NCI-H510A (cell line): ENCODE measurements at places on chromosomes 1 and 21.

DNA sequence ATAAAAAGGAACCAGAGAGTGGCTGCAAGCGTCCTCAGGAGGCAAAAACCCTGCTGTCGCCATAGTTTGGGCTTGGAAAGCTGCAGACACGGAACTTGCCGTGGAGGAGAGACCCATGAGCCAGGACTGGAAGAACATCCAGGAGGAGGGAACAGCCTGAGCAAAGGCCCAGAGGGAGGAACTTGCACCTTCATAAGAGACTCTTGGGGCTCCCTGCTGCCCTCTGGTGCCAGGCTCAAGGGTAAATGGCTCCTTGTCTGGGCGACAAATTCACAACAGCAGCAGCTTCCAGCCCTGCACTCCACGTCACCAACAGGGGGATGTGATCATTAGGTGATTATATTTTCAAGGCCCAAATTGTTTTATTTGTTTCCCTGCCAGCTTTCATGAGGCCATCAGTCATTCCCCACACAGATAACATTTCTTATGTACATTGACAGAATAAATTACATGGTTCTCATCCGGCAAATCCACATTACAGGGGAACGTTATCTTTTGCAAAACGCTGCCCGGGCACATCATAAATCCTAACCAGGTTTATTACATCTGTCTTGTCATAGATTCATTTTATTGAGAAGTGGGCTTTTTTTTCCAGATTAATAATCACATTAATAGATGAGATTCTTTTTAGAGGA lies 143.0 kb upstream of the GRIK3 start:
- DNase-seq = peak; percentile 88

- DNase-seq = no peak
These were observed 3.6 kb upstream of the CRABP2 start for GRCh38 chr1:156709031-156709430.

DNA sequence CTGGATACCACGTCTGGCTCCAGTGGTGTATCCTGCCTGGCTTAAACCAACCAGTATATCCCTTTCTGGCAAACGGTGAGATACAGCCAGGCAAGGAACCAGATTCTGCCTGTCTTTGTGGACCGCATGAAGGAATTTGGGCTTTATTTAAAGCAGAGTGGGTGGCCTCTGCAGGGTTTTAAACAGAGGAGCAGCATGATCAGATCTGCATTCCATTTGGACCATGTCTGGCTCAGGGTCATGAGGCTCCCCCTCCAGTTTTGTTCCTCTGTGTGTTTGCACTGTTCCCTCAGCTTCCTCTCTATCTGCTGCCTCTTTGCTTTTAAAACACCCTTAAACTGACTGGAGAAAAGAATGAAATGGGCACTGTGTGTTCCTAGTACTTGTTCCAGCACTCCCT lies 195.0 kb downstream of the GIPC2 start:
- DNase-seq = no peak

DNA sequence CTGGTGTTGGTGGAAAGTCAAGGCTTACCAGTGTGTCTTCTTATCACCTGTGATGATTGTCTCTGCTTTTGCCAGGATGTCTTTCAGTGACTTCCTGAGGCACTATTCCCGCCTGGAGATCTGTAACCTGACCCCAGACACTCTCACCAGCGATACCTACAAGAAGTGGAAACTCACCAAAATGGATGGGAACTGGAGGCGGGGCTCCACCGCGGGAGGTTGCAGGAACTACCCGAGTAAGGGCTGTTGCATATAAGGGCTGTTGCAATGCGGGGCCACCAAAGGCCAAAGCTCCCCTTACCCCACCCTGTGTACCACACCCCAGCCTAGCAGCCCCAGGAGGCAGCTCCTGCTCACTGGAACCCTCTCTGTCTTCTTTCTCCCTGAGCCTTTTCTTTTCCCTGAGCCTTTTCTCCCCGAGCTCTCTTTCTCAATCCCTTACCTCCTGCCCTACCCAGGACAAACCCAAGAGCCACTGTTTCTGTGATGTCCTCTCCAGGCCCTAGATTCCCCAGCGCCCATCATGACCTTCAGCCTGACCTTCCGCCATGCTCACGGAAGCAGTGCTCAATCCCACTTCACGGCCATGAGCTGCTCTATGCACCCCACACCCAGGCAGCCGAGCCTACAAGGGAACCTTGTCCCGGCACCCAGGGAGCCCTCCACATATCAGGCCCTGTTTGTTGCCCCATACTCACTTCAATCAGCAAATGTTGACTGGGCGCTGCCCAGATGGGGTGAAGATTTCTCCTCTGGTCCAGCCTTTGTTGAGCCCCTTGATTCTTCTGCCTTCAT lies 40.6 kb downstream of the CAPN2 start:
- peak; percentile 19 for DNase-seq

GRCh38 chr1:235955777-235956176 lies 89.1 kb upstream of the LYST start:
- no peak for DNase-seq

DNA sequence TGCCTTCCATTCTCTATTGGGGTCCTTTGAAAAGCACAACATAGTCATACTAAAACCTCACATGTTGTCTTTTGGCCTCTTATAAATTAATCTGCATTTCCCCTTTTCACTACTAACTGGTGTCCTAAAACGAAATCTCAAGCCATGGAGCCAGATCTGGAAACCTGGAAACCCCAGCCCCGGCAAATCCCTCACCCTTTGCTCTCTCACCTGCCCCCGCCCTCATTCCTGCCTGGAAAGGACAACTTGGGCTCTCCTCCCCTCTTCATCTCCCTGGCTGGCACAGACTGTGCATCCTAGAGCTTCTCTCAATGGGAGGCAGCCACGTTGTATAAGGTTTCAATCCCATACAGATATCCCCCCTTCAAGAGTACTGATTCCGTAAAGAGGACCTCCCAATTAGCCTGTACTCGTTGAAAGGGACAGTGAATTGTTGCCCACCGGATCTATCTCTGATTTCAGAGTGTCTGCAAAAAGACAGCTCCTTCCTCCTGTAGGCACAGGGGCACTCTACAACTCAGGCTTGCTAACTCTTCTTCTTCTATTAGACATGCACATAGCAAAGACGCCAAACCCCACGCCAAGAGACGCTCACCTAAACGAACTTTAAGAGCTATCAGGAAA lies 1.4 kb downstream of the DUSP10 start:
- no peak for DNase-seq

DNA sequence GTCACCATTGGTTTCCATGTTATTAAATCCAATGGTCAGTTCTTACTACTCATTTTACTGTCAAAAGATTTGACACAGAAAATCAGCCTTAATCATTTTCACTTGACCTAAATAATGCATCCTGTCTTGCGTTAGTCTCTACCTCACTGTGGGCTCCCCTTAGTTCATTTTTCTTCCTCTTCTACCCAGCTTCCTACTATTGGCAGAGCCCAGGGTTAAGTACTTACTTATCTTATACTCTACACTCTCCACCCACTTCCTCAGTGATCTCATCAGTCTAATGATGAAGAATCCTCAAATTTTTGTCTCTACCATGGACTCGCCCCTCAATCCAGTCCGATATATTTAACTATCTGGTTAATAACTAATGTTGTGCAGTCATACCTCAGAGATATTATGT lies 735.9 kb downstream of the KCNT2 start:
- DNase-seq = no peak

DNA sequence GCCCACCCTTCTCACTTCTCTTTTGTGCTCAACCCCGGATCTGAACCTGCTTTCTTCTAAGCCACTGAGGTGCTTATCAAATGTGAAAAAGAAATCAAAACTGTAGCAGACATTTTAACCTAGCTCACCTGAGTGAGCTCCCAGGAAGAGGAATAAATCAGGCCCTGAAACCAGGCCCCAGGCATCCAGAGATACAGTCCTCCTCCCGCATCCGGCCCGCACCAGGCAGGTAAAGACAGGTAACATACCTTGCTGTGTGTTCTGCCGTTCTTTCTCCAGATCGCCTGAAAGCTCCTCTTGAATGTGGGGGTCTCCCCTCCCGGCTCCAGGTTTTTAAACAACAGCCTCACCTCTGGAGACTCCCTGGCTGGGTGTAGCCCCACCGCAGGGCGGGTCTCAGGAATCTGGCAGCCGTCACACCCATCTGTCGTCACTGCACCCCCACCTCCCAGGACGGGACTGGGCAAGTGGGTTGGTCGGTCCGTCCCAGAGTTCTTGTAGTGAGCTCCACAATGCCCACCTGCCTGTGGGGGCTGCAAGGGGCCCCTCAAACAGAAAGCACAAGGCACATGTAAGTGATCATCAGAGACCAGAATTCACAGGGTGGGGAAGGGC lies at the start of gene LAMB3:
Gene LAMB3 (minus strand): TSS at position 305 of the 615 bp plus-strand sequence. CDS start 1,481 bp downstream, outside the sequence.
- no peak for DNase-seq

GRCh38 chr1:163029901-163030300 lies 39.3 kb upstream of the RGS4 start:
- no peak for DNase-seq

DNA sequence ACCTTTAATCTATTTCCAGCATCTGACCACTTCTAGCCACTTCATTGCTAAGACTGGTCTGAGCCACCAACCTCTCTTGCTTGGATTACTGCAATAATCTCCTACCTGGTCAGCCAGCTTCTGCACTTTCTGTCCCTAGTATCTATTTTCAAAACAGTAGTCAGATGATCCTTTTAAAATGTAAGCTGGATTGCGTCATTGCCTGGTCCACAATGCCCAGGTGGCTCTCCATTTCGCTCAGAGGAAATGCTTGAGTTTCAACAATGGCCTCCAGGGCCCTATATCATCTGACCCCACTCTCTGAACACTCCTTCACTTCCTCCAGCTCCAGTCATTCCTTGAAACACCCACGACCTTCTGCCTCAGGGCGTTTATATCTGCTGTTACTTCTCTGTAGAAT lies 2.3 kb downstream of the FYB2 start:
- peak; percentile 69 for DNase-seq

DNA sequence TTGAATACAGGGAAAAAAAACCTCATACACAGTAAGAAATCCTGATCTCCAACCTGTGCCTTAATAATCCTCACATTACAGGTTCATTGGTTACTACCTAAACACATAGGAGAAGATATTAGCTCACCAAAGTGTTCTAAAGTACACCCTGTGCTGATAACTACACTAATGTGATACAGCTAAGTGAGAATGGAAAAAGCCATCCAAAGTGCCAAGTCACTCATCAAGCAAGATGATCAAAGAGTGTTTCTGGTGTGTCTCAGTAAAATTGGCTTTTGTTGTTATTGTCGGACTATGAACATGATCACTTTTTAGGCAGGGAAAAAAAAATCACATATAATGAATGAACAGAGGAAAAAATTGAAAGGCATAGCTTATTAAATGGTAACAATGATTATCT lies 31.4 kb downstream of the EPS15 start:
- DNase-seq = no peak

- DNase-seq = no peak
These were observed 187.4 kb downstream of the KCNK2 start for GRCh38 chr1:215269955-215270354.

DNA sequence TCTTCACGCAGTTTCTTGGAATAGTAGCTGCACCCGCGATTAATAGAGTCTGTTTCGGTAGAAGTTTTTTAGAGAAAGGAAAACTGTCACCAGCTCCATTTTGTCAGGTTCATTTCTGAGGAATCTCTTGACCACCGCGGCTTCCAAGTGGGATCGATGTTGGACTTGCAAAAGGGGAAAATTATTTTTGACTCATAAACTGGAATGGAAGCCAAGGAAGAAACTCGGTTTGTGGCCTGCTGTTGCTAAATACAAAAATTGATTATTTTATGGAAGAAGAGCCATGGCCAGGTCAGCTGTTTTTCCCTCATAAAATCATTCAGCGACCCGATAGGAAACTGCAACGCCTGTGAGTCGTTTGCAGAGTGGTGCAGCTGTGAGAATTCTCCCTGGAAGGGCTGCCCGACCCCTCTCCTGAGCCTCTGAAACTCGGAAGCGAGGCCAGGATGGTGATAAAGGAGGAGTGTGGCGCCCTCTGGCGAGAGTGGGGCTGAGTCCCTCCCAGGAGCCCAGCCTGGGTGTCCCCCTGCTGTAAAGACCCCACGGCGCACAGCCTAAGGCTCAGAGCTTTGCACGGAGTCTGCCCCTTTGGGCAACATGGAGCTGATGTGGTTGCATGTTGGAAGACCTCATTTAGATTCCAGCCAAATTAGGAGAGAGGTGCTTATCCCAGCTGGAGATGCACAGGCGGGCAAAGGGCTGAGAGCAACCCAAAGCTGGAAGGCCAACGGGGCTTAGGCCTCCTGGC lies 83.6 kb upstream of the SLC25A33 start:
- peak; percentile 91 for DNase-seq

DNA sequence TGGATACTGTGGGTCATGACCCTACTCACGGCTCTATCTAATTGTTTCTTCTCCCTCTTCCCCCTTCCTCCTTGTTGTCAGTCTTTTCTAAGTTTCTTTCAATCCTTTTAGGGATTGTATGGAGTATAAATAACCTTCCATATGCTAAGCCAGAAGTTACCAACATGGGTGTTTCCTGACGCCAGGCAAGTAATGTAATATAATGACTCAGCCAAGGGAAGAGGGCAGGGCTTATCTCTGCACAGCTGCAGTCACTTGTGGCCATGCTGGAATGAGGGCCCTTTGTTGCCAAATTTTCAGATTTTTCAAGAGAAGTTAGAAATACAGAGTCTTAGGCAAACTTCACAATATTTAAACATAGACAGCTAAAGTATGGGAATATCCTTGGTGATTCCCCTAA lies 194.6 kb downstream of the ST6GALNAC3 start:
- DNase-seq = peak; percentile 23

DNA sequence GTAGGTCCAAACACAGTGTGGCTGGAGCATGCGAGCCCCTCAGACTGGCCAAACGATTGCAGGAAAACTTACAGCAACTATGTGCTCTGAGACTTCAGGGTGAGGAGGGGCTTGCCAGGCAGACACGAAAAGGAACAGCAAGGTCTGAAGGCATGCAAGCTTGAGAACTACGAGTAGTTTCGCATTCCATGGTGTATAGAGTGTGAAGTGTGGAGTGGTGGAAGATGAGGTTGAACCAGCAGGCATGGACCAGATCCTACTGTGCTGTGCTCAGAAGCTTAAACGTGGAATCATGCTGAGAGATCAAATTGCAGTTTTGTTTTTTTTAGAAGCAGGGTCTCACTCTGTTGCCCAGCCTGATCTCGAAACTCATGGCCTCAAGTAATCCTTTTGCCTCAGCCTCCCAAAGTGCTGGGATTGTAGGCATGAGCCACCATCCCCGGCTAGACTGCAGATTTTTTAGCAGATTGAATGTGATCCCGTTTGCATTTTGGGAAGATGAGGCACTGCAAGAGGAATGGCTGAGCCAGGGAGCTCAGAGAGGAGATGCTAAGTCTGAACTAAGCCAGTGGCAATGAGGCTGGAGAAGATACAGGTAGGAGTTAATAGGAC lies 5.1 kb upstream of the TFAP2E start:
- DNase-seq = no peak

DNA sequence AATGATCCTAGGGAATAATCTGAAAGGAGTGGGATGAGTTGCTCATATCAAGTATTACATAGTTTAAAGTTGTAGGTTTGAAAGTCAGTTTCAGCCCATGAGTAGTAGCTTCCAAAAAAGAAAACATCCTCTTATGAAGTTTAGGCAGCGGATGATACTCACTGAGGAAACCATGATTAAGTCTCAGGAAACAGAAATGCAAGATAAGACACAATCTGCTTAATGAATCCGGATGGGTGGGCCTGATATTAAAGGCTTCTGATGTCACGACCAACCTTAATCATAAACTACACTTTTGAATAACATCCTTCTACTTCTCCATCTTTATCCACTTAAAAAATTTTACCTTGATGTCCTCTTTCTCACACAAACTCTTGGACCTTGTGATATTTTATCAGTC lies 61.8 kb downstream of the S1PR1 start:
- no peak for DNase-seq
